ENCODE measurements at places on chromosomes 13 and 19. TPM values are rescaled to one million over a fixed set of nuclear protein-coding genes. Genes with fewer than 3 reads are reported as not detected.

DNA sequence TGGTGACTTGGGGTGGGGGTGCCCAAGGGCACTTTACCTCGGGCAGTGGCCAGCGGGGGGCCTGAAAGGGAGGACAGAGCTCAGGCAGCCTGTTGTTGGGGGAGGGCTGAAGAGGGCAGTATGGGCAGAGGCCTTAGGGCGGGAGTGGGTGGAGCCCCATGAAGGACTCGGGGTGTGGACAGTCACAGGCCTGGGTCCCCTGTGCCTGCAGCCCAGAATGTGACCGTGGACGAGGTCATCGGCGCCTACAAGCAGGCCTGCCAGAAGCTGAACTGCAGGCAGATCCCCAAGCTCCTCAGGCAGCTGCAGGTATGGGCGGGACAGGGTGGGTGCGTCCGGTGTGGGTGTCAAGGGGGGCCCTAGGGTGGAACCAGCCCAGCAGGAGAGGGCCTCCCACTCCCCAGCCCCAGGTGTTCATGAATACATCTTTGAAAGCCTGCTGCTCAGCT lies 22.5 kb downstream of the NKPD1 start:
- DNase-seq = no peak

Gene NTF4
- polyA plus RNA-seq = 4.1 TPM

DNA sequence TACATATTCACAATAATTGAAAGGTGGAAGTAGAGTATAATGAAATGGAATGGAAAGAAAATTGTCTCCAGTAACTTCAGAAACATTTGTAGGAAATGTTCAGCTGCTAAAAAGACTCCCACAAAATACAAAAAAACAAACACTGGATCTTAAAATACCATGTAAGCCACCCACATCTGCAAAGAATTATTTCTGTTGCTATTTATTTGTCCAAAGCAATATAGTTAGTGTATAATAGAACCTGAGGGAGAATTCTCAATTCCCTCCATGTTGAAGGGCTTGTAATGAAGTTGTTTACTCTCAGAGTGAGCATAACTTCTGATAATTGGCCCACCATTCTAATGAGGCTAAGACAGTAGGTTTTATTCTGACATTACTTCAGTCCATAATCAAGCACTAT lies 37.4 kb upstream of the KLF12 start:
- DNase-seq = no peak

DNA sequence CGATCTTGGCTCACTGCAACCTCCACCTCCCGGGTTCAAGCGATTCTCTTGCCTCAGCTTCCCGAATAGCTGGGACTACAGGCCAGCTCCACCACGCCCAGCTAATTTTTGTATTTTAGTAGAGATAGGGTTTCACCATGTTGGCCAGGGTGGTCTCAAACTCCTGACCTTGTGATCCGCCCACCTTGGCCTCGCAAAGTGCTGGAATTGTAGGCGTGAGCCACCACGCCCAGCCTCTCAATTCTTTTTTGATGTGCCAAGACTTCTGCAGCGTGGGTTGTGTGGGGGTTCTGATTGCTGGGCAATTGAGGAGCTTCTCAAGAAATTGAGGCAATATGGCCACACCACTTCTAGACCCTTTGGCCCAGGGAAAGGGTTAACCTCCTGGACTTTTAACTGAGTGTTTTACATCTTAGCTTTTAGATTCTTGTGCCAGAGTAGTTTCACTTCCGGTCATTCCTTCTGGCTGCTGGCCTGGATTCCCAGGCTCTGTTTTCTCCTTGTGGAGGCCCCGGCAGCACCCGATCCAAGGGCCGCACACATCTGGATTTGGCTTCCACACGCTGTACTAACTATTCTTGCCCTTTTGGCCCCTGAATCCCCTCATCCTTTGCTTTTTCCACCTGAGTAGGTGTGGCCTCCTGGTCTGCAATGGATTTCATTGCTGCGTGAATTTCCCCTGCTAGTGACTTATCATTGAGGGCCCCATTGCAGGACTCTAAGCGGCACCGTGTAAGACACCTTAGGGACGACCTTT lies 14.7 kb downstream of the SMARCA4 start:
- peak; percentile 20 for DNase-seq

GRCh38 chr19:42440357-42441048 lies 2.2 kb downstream of the CXCL17 start:
- DNase-seq = no peak

DNA sequence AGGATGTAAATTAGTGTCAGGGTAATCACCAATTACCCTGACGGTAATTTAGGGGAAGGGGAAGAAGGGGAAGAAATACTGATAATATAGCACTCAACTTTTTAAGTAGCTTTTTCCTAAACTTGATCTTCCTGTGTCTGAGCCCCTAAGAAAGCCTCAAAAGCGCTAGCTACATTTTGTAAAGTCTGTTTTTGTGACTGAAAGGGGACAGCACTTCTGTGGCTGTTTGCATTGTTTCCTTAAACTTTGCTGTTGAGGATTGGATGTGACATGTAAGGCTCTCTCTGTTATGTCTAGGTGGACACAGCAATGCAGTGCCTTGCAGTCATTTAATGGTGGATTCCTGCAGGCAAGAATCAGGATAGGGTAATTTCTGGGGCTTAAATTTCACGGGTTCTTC lies 42.8 kb downstream of the SPATA13 start:
- no peak for DNase-seq

All from urinary bladder (tissue), 4 donors.